ENCODE measurements at places on chromosomes 3 and 15.
A peak's percentile ranks its signal among the peaks of the same experiment; 100 is the strongest.

DNA sequence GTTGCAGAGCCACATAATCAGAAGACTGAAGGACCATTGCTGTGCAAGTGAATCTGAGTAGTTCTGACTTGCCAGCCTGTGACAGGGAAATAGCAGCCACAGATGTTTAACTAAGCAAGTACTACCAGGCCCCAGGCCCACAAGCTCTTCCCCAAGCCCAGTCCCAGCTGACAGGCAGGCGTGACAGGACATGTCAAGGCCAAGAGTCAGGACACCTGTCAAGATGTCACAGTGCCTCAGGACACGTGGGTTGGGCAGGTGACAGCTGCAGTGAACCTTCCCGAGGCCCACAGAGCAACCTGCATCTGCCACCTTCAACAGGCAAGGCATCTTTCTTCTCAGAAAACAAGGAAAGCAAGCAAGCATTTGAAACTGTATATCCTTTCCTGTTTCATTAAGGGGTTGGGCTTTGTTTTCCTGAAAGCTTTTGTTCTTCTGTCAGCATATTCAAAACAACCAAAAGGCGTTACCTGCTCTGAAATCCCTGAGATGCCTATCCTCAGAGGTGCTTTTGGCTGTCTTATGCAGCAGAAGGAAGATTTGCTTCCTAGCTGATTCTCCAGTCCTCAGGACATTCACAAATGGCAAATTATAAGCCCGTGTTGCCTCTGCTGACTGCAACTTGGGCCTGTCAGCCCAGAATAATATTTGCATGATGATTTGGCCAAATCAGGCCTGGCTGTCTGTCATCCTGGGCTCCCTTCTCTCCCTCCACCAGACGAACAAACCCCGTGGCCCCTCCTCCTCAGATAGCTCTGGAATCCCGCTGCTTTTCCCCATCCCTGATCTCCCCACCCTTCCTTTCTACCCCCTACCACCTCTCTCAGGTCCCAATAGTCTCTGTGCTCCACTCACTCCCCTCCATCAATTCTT lies 171.8 kb upstream of the WNT5A start:
- no peaks in the 10 kb centered on the region for H3K36me3 ChIP-seq
- H3K27me3 ChIP-seq: no peaks in the 10 kb centered on the region
- H3K4me1 ChIP-seq: no peaks in the 10 kb centered on the region
- no peak overlapping the region for H3K27ac ChIP-seq
- no peak for DNase-seq

- H3K27me3 ChIP-seq: peaks cover 52% of the 10 kb centered on the region
- H3K4me3 ChIP-seq: peak within 1 kb of the TSS; percentile 26
- DNase-seq: peak; percentile 48
- no peaks in the 10 kb centered on the region for H3K4me1 ChIP-seq
- no peaks in the 10 kb centered on the region for H3K36me3 ChIP-seq
These were observed at the start of gene ITGA11 for GRCh38 chr15:68431792-68432401. Gene ITGA11 (minus strand): TSS chr15:68432163. CDS start chr15:68432066, 97 bp downstream.

- no peak for DNase-seq
- no peaks in the 10 kb centered on the region for H3K4me1 ChIP-seq
- no peaks in the 10 kb centered on the region for H3K36me3 ChIP-seq
- H3K4me3 ChIP-seq: no peak overlapping the region
- no peak overlapping the region for H3K27ac ChIP-seq
- H3K27me3 ChIP-seq: no peaks in the 10 kb centered on the region
These were observed 91.0 kb downstream of the NPAP1 start for GRCh38 chr15:24766511-24767133.

- DNase-seq: no peak
- no peaks in the 10 kb centered on the region for H3K27me3 ChIP-seq
- no peak overlapping the region for H3K4me3 ChIP-seq
- H3K27ac ChIP-seq: no peak overlapping the region
These were observed 1.8 kb downstream of the HYAL3 start for GRCh38 chr3:50297384-50297775.

- no peaks in the 10 kb centered on the region for H3K4me1 ChIP-seq
- no peaks in the 10 kb centered on the region for H3K36me3 ChIP-seq
- H3K27ac ChIP-seq: no peak overlapping the region
- no peak overlapping the region for H3K4me3 ChIP-seq
These were observed 243.8 kb downstream of the OTOL1 start for GRCh38 chr3:161740421-161740820.

GRCh38 chr3:181279239-181279565 lies 289.7 kb upstream of the DNAJC19 start:
- no peaks in the 10 kb centered on the region for H3K4me1 ChIP-seq
- H3K27me3 ChIP-seq: no peaks in the 10 kb centered on the region
- no peak overlapping the region for H3K4me3 ChIP-seq
- no peaks in the 10 kb centered on the region for H3K36me3 ChIP-seq

DNA sequence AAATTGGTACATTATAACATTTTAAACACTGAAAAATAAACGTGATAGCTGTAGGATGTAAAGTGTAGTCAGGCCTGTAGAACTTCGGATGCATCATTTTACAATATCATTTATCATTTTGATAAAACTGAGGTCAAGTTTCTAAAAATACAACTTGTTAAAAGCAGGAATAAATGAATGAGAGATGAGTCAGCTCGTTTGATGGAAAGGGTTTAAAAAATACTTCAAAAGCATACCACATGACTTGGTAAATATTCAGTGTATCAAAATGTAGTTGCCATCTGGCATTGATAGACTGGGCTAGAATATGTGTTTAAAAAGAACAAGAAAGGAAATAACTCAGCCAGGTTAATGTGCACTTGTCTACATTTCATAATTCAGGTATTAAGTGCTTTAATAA lies 357.0 kb downstream of the TIGIT start:
- H3K27me3 ChIP-seq: no peaks in the 10 kb centered on the region
- no peak overlapping the region for H3K27ac ChIP-seq
- H3K4me1 ChIP-seq: no peaks in the 10 kb centered on the region
- DNase-seq: no peak

- H3K27me3 ChIP-seq: no peaks in the 10 kb centered on the region
- no peak overlapping the region for H3K27ac ChIP-seq
- no peak overlapping the region for H3K4me3 ChIP-seq
- H3K4me1 ChIP-seq: no peaks in the 10 kb centered on the region
- H3K36me3 ChIP-seq: no peaks in the 10 kb centered on the region
These were observed 162.8 kb upstream of the SLITRK3 start for GRCh38 chr3:165359005-165359404.

GRCh38 chr15:40333922-40334492 lies 6.7 kb downstream of the CCDC9B start:
- DNase-seq: peak; percentile 56
- H3K36me3 ChIP-seq: no peaks in the 10 kb centered on the region
- peak overlapping the region; percentile 97 for H3K27ac ChIP-seq
- H3K4me1 ChIP-seq: peaks cover 54% of the 10 kb centered on the region
- no peak overlapping the region for H3K4me3 ChIP-seq

- peak overlapping the region; percentile 43 for H3K27ac ChIP-seq
- no peak overlapping the region for H3K4me3 ChIP-seq
- no peaks in the 10 kb centered on the region for H3K27me3 ChIP-seq
- peak; percentile 67 for DNase-seq
- no peaks in the 10 kb centered on the region for H3K36me3 ChIP-seq
These were observed 380.6 kb upstream of the C2CD4B start for GRCh38 chr15:62545467-62546227.

DNA sequence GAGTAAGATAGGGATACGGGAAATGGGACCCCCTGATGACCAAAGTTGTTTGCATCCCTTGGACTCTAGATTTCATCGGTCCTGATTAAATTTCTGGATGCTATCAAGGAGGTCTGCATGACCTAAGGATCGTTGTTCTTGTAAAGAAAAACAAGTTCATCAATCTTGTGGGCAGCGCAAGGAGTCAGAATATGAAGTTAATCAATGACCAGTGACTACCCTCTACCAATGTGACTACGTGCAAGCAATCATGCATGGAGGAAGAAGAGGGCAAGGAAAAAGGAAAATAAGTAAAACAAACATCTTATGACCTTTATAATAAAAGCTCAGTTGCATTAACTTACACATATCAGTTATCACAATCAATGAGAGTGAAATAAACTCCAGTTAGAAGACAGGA lies 139.7 kb downstream of the RTP4 start:
- H3K27ac ChIP-seq: no peak overlapping the region
- no peaks in the 10 kb centered on the region for H3K27me3 ChIP-seq
- no peak for DNase-seq
- H3K4me3 ChIP-seq: no peak overlapping the region
- no peaks in the 10 kb centered on the region for H3K36me3 ChIP-seq

DNA sequence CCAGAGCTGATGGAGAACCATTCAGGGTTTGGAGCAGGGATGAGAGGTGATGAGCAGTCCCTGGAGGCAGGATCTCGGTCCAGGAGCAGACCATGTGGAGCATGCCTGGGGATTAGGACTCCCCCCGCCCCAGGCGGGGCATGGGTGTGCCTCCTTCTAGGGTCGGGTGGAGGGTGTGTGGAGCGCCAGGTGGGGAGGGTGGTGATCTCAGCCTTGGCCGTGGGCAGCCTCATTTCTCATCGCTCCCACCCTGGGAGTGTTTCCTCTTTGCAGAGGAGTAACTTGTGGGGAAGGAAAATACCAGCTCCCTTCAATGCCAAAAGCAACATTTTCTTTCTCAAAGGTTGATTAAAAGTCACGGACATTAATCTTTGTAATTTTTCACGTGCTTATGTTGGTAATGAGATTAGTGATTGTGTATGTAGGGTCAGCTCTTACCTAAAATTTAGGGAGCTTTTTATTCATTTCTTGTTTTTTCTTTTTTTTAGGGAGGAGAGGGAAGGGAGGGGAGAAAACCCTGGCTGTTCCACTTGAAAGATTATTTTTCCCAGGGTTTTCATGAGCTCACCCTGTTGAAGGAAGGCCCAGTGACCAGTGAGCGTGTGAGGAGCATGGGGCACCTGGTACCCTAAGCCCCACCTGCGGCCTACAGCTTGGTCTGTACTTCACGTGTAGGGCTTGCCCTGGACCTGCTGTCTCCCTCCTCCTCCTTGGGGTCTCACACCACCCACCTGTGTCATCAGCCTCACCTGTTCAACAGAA lies 11.0 kb downstream of the FBLN2 start:
- H3K27ac ChIP-seq: no peak overlapping the region
- no peak for DNase-seq
- H3K27me3 ChIP-seq: no peaks in the 10 kb centered on the region

DNA sequence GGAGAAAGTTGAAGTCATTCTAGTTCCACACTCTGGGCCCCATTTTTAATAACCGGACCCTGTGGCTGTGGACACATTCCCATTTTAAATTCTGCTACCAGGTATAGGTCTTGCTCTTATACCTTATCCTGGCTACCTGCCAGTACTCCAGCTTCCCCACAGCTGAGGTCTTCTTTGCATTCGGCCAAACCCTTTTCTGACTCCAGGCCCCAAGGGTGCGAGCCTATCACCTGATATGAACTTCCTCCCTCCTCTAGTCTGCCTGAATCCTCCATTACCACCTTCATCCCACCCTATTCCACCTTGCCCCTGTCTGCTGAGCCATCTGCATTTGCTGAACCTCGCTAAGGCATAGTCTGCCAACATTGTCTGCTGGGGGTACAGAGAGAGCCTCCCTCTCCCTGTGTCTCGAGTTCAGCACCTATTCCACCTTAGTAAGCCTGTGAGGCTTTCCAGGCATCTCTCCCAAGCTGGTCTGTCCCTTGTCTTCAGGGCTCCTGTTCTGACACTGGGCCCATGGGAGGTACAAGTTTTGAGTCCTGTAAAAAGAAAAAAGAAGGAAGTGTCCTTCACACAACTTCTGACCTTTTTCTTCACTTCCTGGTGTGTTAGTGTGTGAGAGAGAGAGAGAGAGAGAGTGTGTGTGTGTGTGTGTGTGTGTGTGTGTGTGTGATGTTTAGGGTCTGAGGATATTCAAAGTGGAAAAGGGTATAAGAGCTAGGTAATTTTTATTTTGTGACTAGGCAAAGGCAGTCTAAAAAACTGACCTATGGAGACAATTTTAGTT lies 27.0 kb downstream of the PDE8A start:
- no peak for DNase-seq
- peak overlapping the region; percentile 84 for H3K27ac ChIP-seq
- H3K27me3 ChIP-seq: no peaks in the 10 kb centered on the region
- peaks cover 50% of the 10 kb centered on the region for H3K4me1 ChIP-seq
- no peak overlapping the region for H3K4me3 ChIP-seq

DNA sequence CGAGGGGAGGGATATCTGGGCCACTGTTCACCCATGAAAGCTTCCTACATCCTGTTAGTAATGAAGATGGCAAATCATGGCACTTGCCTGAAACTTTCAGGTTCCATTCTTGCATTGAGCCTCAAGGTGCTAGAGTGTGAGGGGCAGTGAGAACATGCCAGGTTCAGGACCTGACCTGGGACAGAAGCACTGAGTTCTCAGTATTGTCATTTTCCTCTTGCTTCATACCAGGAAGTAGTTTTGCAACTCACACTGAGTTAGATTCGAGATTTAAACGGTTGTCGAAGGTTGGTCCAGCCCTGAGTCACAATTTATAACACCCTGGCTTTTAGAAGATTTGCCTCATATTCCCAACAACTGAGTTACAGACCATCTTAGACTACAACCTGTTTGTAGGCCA lies 11.8 kb upstream of the MEIS2 start:
- peak overlapping the region; percentile 98 for H3K27ac ChIP-seq
- no peaks in the 10 kb centered on the region for H3K36me3 ChIP-seq
- H3K4me1 ChIP-seq: peaks cover 15% of the 10 kb centered on the region
- peaks cover 70% of the 10 kb centered on the region for H3K27me3 ChIP-seq

DNA sequence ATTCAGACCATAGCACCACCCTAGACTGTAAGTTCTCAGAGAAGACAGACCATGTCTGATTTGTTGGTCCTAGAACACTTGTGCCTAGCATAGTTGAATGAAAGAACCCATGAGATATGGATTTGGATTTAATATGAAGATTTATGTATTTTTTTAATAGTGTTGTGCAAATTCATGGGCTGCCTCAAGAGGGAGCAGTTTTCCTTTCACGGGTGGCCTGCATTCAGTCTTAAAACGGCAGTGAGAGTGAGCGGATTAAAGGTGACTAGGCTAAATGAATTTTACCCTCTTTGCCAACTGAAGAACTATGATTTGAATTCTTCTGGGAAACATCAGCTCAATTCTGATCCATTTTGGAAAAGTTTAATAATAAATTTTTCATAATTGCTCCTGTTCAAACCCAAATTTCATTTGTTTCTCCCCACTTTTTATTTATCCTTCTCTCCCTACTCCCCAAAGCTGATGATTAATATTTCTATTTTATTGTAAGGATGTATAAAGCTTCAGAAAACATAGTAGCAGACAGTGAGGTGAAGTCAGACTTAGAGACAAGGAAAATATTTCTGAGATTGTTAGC lies 67.3 kb downstream of the MORC1 start:
- no peak overlapping the region for H3K27ac ChIP-seq
- H3K36me3 ChIP-seq: no peaks in the 10 kb centered on the region
- no peaks in the 10 kb centered on the region for H3K27me3 ChIP-seq
- no peak overlapping the region for H3K4me3 ChIP-seq

GRCh38 chr3:50205413-50206276 lies 574 bp downstream of the SLC38A3 start:
- H3K4me3 ChIP-seq: no peak overlapping the region
- peak; percentile 26 for DNase-seq
- no peaks in the 10 kb centered on the region for H3K36me3 ChIP-seq
- H3K27ac ChIP-seq: no peak overlapping the region
- H3K27me3 ChIP-seq: peaks cover 66% of the 10 kb centered on the region

- no peaks in the 10 kb centered on the region for H3K4me1 ChIP-seq
- H3K27me3 ChIP-seq: no peaks in the 10 kb centered on the region
- no peak overlapping the region for H3K27ac ChIP-seq
- H3K4me3 ChIP-seq: no peak overlapping the region
- DNase-seq: no peak
- H3K36me3 ChIP-seq: no peaks in the 10 kb centered on the region
These were observed 18.1 kb downstream of the DAZL start for GRCh38 chr3:16587047-16587680.
